Activated T-cell treated with anti-CD3 and anti-CD28 coated beads for 4 hours (primary cell): ENCODE measurements at places on chromosomes 6 and 20.

- no peak for DNase-seq
These were observed 169.1 kb upstream of the CDYL start for GRCh38 chr6:4606821-4607704.

DNA sequence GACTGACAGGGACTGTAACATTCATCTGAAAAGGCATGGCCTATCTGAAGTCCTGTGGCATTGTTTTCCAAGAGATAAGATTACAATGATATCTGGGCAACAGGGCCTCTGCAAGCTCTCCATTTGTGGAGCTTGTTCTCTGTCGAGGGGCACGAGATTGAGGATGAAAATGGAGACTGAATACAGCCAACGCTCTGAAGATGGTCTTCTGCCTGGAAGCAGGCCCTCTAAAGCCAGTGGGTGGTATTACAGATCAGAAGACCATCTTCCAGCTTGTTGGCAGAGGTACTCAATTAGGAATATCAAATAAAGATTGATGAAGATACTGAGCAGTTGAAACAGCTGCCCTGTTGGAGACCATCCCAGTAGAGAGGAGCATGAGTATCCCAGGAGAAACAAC, 288.2 kb downstream of the CENPW start:
- DNase-seq, result no peak

DNA sequence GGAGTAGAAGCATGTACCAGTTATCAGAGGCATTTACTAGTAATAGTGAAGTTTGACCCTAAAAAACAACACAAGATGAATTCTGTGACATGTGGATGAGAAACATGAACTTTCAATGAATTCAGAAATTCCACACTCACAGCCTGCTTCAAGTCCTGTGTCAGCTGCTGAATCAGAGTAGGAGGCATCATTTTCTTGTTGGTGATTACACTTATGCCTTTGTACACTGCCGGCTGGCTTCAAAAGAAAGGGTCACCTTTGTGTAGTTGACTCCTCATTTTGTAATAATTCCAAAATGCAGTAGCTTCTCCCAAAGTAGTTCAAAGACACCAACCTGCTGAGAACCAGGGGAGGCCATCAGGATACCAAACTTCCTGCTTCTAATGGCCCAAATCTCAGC, 165.5 kb downstream of the BACH2 start:
- DNase-seq, result no peak

- no peak for DNase-seq
These were observed 74.2 kb downstream of the EZR start for GRCh38 chr6:158744986-158745430.

- DNase-seq, result no peak
These were observed 494.3 kb downstream of the EPM2A start for GRCh38 chr6:145241039-145241438.

GRCh38 chr6:14674458-14674857, 556.9 kb downstream of the CD83 start:
- DNase-seq, result no peak

DNA sequence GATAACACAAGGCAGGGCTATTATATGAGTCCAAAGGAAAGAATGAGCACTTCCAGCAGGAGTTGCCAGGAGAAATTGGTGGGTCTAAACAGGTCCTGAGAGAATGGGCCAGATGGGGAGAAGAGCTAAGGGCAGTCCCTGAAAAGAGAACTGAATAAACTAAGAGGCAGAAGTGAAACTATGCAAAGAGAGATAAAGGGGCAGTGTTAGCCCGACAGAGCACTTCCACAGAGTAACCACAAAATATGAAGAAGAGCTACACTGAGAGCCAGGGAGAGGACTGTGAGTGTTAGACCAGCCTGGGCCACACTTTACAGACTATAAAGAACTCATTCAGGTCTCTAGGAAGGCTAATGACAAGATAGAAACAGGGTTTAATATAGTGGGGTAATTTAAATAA, 43.8 kb downstream of the RALGAPA2 start:
- DNase-seq, result no peak

DNA sequence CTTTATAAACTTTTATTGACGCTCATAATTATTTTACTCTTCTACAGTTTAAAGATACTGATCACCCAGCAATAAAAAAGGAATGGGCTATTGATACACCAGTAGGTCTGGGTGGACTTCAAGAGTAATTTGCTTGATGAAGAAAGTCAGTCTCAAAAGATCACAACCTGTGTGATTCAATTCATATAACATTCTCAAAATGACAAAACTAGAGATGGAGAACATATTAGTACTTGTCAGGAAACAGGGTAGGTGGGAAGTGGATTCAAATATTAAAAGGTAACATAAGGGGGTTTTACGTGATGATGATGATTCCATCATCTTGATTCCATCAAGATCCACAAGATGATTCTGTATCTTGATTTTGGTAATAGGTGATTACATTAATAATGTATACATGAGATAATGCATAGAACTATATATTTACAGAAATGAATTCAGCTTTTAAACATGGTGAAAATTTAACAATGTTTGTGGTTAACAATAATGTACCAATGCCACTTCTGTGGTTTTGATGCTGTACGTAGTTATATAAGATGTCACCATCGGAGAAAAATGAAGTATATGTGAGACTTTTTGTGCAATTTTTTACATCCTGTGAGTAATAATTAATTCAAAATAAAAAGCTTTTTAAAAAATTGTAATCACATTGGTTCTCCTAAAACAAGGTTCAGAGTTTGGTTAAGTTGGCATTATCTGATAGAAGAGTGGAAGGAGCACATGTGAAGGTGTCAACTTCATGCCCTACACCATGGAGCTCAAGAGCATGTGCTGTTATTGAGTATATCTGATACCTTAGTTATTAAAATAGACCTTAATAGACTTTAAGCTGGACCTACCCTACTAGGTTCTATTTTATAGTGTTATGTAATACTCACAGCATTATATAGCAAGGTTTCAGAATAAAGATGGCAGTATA, 66.3 kb upstream of the DYNLRB1 start:
- no peak for DNase-seq

DNA sequence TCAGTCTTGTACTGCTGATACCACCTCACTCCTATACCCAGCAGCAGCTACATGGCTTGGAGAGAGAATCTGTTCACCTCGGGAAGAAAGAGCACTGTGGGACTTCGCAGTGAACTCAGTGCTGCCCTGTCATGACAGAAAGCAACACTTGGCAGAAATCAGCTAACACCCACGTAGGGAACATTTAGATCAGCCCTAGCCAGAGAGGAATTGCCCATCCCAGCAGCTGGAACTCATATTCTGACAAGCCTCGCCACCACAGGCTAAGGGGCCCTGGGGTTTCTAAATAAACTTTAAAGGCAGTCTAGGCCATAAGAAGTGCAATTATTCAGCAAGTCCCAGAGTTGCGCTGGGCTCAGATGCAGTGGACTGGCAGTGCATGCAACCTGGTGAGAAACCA, 1266.8 kb downstream of the GRIK2 start:
- no peak for DNase-seq

GRCh38 chr6:13769655-13770053, 44.7 kb downstream of the MCUR1 start:
- DNase-seq, result no peak

- DNase-seq, result no peak
These were observed 115.7 kb downstream of the AIG1 start for GRCh38 chr6:143176090-143177021.

DNA sequence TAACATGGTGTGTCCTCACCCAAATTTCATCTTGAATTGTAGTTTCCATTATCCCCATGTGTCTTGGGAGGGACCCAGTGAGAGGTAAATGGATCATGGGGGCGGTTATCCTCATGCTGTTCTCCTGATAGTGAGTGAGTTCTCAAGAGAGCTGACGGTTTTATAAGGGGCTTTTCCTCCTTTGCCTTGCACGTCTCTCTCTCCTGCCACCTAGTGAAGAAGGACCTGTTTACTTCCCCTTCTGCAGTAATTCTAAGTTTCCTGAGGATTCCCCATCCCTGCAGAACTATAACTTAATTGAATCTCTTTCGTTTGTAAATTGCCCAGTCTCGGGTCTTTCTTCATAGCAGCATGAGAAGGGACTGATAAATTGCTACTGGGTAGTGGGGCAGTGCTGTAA, 789.3 kb downstream of the FRK start:
- DNase-seq, result no peak

GRCh38 chr6:154535851-154536250, 25.4 kb upstream of the CNKSR3 start:
- DNase-seq, result no peak

DNA sequence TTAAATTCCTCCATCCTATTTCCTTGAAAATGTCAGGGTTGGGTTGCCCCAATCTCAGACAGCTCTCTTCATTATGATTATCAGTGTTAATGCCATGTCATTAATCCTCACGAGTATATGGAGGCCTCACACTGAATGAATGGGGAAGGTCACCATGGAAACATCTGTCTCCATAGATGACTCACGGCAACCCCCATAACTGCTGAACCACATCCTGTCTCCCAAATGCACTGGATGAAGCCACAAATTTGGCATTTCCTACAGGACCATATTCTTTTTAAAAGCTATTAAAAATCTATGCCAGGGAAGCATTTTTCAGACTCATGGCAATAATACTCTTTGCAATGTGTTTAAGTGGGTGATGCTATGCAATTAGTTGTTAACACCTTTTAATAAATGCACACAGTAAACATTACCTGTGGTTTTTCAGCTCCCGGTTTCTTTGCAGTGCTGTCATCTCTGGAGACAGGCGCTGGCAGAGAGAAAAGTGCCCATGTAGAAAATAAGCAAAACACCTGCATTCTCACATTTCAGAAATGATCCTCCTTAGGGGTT, 80.1 kb upstream of the PTPRK start:
- DNase-seq, result no peak

- DNase-seq, result no peak
These were observed 81.8 kb downstream of the MLIP start for GRCh38 chr6:54192993-54193392.

GRCh38 chr20:56453352-56453751, 15.1 kb upstream of the RTF2 start:
- DNase-seq, result no peak

DNA sequence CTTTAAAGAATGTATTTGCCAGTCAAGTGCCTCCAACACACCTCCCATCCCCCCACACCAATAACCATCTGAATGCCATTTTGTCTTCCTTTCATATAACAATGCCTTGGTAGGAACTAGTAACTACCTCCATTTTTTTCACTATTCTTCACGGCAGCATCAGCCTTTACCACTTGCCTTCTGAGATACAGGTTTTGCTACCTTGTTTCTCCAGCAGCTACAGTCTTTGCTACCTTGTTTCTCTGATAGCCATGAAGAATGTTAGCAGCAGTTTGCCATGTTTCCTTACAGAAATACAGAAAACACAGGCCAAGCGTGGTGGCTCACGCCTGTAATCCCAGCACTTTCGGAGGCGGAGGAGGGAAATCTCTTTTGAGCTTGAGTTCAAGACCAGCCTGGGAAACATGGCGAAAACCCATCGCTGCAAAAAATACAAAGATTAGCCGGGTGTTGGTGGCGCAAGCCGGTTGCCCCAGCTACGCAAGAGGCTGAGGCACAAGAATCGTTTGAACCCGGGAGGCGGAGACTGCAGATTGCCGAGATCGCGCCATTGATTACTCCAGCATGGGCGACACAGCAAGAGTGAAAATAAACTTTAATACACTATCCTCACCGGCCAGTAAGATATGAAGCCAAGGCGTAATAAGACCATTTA, 100.9 kb downstream of the HFE start:
- DNase-seq, result no peak

- DNase-seq, result no peak
These were observed 10.5 kb upstream of the TBX18 start for GRCh38 chr6:84774985-84775284.

DNA sequence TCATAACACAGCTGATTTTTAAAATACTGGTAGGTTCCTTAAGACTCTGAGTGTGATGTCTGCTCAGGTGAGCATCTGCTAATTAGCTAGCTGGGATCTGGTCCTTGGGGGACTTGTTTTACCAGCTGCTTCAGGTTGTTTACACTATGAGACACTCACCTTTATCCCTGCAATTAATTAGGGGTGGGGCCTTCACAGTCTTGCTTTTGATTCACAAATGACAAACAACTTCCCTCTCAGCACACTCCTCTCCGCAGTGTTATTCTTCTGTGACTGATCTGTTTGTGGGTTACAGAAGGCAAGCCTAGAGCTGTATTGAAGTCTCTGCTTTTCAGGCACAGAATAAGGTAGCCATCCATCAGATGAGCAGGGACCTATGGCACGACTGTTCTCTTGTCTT, 62.0 kb upstream of the CD83 start:
- no peak for DNase-seq

DNA sequence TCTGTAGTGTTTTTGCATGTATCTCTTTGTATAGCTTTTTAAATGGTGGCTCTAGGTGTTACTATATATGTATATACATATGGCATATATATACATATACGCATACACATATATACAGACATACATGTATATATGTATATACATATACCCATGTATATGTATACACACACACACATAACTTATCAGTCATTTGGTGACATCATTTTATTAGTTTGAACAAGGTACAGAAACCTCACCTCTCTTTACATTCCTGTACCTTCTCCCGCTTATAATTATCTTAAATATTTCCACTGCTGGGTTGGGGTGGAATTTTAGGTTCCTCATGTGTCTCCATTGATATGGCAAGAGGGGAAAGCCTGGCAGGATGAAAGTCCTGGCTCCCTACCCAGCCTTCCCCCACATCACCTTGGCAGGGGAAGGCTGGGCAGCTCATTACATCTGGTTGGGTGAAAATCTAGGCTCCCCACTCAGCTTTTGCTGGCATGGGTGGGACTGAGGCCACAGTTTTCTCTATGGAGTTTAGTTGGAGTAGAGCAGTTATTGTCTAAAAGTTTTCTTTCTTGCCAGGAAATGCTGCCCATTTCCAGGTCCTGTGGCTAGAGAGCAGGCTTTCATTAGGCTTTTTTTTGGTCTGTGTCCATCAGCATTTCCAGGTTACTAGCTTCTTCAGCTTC, 7.6 kb downstream of the GLO1 start:
- DNase-seq, result no peak

GRCh38 chr20:13858439-13858838, 73.6 kb downstream of the NDUFAF5 start:
- DNase-seq, result no peak

DNA sequence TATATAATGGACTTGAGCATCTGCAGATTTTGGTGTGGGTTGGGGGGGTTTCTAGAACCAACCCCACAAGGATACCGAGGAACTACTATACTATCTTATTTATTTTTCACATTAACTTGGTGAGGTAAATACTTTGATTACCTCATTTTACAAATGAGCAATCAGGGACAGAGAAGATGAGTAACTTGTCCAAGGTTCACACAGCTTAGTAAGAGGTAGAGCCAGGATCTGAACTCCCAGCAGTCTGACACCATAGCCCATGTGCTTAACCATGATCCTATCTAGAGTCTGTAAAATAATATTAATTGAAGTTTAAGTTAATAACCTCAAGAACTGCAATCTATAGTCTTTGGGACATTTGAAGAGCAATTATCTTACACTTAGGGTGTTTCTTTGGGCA, 28.6 kb downstream of the DHX35 start:
- no peak for DNase-seq

- no peak for DNase-seq
These were observed 3.6 kb upstream of the CCN2 start for GRCh38 chr6:131954775-131955107.

GRCh38 chr6:144576871-144577270, 291.7 kb downstream of the UTRN start:
- DNase-seq, result no peak

- DNase-seq, result no peak
These were observed 296.6 kb upstream of the MANEA start for GRCh38 chr6:95280686-95281273.
